K562 (cell line): ENCODE measurements at places on chromosomes 6 and 20.

- DNase-seq: peak; percentile 41
Observed at GRCh38 chr6:3455569-3456394, 1.1 kb downstream of the SLC22A23 start.

GRCh38 chr20:35510951-35511735 is 18.3 kb downstream of the C20orf173 start:
- no peak for DNase-seq

GRCh38 chr20:5212907-5213487 is 86.2 kb downstream of the CDS2 start:
- no peak for DNase-seq

- DNase-seq: no peak
Observed at GRCh38 chr6:144083172-144083571, 12.2 kb downstream of the SF3B5 start.

GRCh38 chr20:19779634-19780033 is 21.6 kb downstream of the RIN2 start:
- no peak for DNase-seq

GRCh38 chr6:45163952-45164766 is 164.0 kb upstream of the RUNX2 start:
- DNase-seq: no peak

GRCh38 chr6:71588490-71588889 is 297.9 kb upstream of the RIMS1 start:
- no peak for DNase-seq

DNA sequence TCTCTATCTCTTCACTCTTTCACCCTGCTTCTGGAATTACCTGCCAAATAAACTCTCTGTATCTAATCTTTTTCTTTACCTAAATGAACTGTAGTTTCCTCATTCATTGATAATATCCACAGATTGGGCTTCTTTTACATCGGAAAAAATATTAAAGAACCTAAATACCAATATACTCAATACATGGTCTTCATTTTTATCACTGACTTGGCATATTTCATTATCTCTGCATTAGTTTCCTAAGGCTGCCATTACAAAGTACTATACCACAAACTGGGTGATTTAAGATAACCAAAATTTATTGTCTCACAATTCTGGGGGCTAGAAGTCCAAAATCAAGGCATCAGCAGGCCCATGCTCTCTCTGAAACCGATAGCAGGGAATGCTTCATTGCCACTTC is 411.9 kb upstream of the SPTLC3 start:
- no peak for DNase-seq

GRCh38 chr6:138115877-138116660 is 8.8 kb upstream of the PERP start:
- DNase-seq: peak; percentile 71

- no peak for DNase-seq
Observed at GRCh38 chr20:60250251-60250650, 292.0 kb downstream of the CDH26 start.

DNA sequence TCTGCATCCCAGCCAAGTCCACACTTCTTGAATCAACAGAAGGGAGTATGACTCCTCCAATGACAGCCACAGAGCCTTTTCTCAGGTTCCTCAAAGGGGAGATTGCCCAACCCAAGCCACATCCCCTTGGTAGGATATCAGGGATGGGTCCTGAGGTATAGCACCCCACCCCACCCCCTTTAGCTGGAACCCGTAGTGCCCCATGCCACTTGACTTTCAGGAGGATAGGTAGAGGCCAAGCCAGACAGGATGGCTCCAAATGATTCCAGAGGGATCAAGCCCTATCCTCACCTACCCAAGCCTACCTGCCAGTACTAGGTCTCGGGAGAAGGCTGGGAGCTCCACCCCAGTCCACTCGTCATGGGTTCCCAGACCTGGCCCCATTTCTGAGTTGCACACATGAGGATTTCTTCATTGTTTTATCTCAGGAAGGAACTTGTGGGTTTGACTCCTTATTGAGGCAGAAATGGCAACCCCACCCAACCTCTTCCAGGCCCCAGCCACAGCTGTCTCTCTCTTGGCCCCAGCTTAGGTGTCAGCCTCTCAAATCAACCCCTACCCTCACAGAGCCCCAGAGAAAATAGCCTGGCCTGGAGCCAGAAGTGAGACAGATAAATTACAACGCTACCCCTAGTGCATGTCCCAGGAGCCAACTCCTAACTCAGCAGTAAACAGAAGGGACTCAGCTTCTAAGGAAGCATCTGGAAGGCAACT is 3.6 kb downstream of the CCND3 start:
- DNase-seq: no peak

- DNase-seq: no peak
Observed at GRCh38 chr6:32570363-32570905, 19.2 kb downstream of the HLA-DRB1 start.

DNA sequence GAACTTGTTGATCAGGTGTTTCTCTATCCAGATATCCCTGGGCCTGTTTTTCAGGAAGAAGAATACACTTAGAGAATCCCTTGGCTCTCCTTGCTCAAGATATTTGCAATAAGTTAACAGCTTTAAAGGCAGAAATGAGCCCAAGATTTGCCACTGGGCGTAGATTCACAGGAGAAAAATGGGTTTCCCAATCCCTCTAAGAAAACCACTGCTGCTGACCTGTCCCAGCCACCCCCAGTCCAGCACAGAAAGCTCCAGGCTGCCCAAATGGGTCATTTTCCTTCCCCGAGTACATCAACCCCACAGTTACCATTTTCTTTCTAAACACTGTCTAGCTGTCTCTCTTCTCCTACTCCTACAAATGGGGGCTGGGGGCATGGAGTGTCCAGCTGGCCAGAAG is 67.3 kb downstream of the ANKRD60 start:
- DNase-seq: no peak

DNA sequence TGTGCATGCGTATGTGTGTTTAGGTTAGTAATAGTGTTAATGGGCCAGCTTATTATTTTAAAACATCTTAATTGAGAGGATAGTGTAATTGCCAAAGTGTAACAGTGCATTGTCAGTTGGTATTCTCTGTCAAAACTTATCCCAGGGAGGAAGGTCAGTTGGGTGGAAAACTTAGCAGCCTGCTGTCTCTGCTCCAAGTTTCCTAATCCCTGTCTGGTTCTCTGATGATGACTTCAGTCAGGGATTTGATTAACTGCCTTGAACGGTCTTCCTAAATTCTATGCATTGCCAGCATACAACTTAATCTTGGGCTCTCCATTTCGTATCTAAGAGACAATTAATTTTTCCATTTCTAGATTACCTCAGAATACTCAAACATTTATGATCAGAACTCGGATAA is 51.1 kb downstream of the L3MBTL3 start:
- DNase-seq: no peak

- no peak for DNase-seq
Observed at GRCh38 chr6:37171201-37171969, 1.4 kb downstream of the PIM1 start.

GRCh38 chr6:143233554-143234285 is 173.0 kb downstream of the AIG1 start:
- no peak for DNase-seq

DNA sequence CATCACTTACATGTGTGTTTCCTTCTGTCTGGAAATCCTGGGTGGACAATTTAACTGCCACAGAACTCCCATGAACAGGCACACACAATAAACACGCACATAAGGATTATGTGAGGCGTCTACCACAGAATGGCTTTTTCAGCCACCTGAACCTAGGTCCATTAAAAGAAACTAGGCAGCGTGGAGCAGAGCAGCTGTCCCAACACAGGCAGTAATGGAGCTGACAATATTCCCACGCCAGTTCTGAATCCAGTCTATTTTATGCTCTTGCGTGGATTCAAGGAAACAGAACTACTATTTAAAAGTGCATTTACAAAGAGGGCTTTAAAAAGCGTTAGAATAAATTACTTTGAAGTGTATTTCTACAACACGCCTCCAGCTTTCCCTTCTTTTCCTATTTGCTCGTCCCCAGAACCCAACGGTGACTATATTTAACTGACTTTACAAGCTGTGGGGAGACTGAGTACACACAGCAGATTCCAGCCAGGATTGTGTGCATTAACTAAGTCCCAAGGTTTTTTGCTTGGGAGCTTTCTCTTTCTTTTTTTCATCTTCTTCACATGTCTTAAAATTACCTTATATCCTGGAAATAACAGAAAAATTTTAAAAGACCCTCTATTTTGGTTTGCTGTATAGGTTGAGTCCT is 95.9 kb downstream of the GMDS start:
- DNase-seq: no peak

DNA sequence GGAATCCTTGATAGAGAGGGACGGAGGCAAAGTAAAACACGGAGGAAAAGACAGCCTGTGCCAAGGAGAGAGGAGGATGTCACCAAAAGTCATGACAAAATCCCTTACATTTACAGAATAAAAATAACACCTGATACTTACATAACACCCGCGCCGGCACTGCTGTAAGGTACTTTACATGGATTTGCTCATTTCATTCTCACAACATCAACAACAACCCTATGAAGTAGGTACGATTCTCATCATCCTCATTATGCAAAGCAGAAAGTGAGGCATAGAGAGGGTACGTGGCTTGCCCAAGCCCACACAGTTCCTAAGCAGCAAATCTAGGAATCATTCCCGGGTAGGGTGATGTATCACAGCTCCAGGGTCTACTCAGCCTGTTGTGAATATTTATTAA is 67.6 kb upstream of the NFATC2 start:
- DNase-seq: no peak

- DNase-seq: peak; percentile 77
Observed at GRCh38 chr20:38805502-38805957, at the start of gene PPP1R16B. Gene PPP1R16B, plus strand, starts transcription at chr20:38805697. Its CDS starts 30,229 bp downstream, at chr20:38835926.

DNA sequence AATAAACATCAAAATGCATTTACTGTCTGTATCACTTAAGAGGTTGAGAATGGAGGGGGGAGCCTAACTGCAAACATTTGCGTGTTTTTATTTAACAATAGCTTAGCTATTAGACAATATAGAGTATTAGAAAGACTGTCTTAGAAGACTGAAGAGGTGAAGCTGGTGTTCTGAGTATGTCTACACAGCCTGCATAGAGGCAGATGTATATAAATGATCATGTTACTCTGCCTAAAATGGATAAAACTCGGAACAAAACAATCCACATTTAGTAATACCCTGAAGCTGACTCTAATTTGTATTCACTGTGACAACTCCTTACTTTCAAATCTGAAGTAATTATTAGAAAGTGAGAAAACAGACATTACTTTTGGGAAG is 181.9 kb downstream of the GMPR start:
- DNase-seq: no peak

DNA sequence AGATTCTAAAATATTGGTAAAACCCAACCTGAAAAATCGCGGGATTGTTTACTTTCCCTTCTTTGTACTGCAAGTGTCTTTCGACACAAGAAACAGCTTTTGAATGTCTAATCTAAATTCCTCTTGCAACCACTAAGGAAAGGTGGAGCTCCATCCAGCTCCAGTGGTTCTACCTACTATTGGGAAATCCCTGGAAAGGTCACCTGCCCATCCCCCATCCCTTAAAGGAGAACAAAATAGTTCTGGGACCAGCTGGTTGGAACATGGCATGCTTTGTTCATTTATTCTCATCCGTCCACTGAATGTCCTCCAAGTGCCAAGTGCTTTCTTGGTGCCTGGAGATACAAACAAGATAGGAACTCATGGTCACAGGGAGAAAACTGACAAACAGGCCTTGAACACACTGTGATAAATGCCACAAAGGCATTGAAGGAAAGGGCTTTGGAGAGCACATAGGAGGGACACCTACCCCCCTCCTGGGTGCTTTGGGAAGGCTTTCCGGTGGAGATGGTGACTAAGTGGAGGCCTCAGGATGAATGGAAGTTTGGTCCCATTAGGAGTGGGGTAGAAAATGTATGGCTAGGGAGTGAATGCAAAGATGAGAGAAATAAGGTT is 2.3 kb upstream of the CITED2 start:
- peak; percentile 41 for DNase-seq

DNA sequence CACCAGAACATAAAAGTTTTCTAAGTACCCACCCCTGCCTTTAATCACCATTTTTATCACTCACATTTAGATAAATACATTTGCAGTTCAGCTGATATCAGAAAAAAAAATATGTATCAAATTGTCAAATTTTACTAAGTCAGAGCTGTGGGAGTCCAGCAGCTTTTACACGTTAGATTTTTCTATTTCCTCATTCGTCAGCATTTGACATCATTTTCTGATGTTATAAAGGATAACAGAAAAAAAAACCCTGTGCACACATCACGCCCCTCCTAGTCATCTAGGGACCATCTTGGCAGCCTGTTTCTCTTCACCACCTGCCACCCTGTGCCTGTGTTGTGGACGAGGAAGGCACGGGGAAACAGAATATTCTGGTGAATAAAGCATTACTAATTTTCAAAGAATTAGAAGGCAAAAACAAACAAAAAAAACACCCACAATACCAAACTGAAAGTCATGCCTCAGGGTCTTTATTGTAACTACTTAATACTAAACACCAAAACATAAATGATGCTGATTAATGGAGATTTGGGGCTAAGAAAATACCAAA is 12.4 kb downstream of the B4GALT5 start:
- DNase-seq: no peak

- peak; percentile 6 for DNase-seq
Observed at GRCh38 chr6:16153211-16153820, 24.4 kb downstream of the MYLIP start.

DNA sequence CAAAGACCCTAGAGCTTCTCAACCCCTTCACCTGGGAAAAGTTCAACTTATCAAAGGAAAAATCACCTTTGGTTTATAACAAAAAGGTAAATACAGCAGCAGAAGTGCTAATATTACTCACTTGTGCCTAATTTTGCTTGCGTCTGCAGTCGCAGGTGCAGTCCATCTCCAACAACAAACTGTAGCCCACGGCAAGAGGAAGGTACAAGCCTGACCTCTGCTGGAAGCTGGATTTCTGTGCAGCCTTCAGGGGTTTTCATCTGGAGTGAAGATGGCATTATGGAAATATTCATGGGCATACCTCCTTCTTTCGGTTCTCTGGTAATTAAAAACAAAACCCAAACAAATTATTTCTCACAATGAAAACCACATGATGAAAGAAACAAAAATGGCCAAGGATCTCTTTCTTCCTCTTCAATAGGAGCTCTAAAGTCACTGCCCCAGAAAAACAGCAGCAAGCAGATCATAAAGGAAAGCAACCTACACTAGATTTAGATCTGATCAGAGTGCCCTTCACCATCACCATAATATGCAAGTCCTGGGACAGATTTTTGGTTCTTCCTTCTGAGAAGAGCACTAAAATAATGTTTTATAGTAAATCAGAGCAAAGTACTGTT is 7.8 kb downstream of the UBE3D start:
- DNase-seq: peak; percentile 41

- DNase-seq: no peak
Observed at GRCh38 chr6:158059108-158059507, 77.4 kb downstream of the SYNJ2 start.

- no peak for DNase-seq
Observed at GRCh38 chr6:29520232-29520631, 32.5 kb upstream of the MAS1L start.

- DNase-seq: no peak
Observed at GRCh38 chr6:169173532-169174268, 79.9 kb downstream of the THBS2 start.

- DNase-seq: no peak
Observed at GRCh38 chr20:32396646-32397160, 38.6 kb downstream of the ASXL1 start.

DNA sequence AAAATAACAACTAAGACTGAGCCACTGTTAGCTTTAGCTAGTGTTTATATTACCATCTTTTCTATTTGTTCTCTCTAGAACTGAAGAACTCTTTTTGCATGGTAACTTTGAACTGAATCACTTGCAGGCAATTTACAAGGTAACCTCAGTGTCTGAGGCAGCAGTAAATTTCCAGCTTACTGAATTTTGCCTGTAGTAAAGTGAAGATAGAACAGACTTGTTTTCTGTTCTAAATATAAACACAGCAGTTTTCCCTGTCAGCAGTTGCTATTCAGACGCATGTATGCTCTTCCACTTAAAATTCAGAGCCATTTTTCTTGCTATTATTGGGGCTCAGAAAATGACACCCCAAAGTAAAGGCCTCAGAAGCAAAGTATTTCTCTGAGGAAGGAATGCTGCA is 974.0 kb upstream of the GJE1 start:
- no peak for DNase-seq
